PC-3 (cell line): ENCODE measurements at places on chromosomes 3 and 15. TPM values are rescaled to one million over a fixed set of nuclear protein-coding genes. Genes with fewer than 3 reads are reported as not detected.

ATP10A gene
- 2.6 and 5.0 TPM in 2 replicates for total RNA-seq

BLM gene
- 10.3 and 18.7 TPM in 2 replicates for total RNA-seq

AADACL2 gene
- total RNA-seq, result not detected in 2 replicates

SPINT1 gene
- 177 and 244 TPM in 2 replicates for total RNA-seq

ALS2CL gene
- 30.1 and 36.3 TPM in 2 replicates for total RNA-seq

DNA sequence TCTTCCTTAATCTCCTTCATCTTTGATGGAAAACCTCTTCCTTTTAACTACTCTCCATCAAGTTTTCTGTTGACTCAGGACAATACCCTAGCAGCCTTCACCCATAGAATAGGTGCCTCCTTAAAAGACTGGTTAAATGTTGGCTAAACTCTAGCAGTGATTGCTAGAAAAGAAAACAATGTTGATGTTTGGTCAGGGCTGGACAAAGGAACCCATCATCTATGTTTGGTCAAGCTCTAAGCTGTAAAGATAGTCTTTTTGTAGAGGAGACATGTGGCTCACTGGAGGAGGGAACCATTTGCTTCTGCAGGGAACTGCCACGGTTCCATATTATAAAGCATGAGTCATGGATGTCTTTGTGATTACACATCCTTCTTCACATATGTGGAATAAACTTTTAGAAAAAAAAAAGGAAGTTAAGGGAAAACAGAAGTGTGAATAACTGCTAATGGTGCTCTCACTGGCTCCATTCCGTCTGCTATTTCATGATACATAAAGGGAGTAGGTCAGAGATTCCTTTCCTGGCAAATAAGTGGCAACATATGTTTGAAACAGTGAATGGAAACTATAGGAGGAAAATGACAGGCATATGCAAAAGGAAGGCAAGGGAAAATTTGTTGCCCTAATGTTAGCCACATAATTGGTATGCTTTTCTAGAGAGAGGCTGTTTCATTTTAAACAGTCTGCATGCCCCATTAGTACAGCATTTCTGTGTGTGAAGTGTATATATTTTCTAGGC lies 78.2 kb downstream of the CMSS1 start:
- peak; percentile 94 for DNase-seq

DUOXA2 gene
- not detected in 2 replicates for total RNA-seq
